ENCODE measurements at places on chromosomes 2 and 18.
A peak's percentile ranks its signal among the peaks of the same experiment; 100 is the strongest.

DNA sequence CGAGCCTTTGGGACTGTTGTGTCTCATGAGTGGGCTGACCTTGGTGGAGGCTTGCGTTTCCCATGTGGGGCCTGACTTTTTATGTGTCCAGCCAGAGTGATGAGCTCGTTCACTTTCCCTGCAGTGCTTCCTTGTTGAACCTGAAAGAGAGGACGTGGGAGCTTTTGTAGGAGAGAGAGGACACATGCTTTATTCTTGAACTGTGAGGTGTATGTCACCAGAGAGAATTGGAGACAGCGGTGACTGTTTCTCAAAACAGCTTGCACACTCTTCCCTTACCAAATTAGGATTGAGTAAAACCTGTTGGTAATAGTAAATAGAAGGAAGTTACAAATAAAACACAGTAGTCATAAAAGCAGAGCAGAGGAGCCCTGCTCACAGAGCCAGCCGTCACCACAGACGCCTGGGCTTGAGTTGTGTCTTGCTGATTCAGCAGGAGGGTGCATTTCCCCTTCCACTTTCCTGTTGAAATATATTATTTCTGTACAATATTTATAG lies 60.7 kb downstream of the INPP4A start:
- no peak for DNase-seq

GRCh38 chr18:39825485-39826150 lies 2129.4 kb upstream of the PIK3C3 start:
- peak; percentile 15 for DNase-seq

GRCh38 chr2:42127425-42128424 lies 41.4 kb upstream of the EML4 start:
- DNase-seq: no peak

- DNase-seq: no peak
Measured at GRCh38 chr2:156339865-156340264, 7.3 kb upstream of the NR4A2 start.

DNA sequence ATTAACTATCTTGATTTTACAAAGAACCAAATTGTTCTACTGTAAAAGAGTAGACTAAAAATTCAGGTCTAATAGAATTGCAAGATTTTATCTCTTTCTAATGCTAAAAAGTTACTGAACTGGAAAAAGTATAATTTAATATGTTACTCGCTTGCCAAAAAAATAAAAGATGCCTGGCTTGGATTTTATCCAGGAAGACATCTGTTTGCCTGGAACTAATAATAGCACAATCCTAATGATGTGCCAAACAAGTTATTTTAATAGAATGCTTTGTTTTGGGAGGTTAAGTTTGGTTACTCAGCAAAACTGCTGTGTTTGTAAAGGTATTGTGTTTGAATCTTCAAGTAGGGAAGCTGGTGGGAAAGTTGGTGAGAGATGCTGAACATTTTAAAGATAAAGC lies 19.4 kb upstream of the ZSWIM2 start:
- DNase-seq: no peak

DNA sequence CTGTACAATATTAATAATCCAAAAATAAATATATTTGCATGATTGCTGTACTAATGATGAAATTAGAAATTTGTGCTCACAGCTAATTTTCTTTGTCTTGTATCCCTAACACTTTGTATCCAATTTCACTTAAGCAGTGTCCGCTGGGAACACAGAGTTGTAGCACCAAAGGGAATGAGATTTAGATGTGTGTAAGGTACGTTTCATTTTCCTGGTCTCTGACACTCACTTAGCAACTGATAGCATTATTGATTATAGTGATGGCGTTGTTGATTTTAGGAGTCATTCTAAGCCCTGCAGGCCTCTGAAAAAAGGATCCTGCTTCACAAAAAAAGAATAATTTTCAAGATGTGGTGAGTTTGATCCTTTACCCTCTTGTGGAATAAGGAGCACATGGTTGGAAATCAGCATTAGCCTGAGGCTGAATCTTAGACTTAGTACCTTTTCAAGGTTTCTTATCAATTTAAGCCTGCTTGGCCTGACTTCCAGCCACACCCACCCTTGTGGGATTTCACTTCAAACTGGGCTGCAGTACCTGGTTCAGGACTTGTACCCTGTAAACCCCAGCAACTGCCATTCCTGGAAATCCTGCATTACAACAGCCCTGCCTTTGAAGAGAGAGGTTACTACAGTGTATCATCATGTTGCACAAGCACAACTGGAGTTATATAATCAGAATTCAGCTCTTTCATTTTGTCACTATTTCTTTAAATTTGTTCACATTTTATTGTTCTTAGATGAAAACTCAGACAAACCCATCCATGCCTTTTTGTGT lies 116.2 kb downstream of the RND3 start:
- no peak for DNase-seq

- no peak for DNase-seq
Measured at GRCh38 chr18:3255611-3256165, 6.2 kb upstream of the MYL12B start.

GRCh38 chr18:56326336-56327072 lies 311.9 kb downstream of the TXNL1 start:
- DNase-seq: no peak

- no peak for DNase-seq
Measured at GRCh38 chr2:221724631-221725203, 152.6 kb upstream of the EPHA4 start.
